ENCODE measurements at places on chromosomes 2 and 18.

DNA sequence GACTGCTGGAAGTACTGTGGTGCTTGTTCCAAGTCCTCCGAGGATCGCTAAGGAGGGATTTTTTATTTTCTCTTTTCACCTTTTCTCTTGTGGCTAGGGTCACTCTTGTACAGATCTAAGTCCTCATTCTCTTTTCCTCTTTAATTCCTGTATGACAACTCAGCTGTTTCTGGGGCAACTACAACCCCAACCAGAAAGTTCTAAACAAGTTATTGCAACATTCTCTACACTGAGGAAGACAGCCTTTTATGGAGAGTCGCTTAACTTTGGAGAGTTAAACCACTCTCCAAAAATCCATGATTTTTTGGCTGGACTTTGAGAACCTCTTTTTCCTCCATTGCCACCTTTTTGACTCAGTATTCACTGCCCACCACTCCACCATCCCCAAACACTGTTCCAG is 74.0 kb upstream of the SESTD1 start:
- DNase-seq = no peak

DNA sequence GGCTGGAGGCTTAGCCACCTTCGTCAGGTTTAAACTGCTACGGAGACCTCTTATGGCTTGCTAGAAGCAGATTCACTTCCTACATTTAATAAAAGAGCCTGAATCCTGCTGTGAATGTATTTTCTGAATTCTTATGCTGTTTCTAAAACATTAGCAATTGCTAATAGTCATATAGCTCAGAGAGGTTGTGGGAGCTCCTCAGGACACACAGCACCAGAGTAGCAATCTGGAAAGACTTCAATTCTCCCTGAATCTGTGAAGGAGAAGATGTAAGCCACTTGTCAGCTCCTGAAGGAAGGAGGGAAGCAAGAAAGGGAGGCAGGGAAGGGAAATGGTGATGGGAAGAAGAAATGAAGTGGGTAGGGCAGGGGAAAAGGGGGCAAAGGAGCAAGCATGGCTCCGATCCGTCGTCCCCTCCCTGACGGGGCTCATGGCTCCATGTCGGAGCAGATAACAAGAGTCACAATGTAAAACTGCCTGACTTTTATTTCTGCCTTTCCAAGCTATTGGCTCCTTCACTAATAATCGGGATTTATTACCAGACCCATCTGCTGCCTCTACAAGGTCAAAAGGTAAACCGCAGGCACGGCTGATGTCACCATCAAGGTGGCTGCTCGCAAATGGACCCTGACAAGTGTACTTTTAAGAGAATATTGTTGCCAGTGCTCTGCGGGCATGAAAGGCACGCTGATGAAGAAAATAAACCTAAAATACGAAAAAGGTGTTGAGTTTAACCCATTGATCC is 656.0 kb upstream of the SALL3 start:
- DNase-seq = no peak

DNA sequence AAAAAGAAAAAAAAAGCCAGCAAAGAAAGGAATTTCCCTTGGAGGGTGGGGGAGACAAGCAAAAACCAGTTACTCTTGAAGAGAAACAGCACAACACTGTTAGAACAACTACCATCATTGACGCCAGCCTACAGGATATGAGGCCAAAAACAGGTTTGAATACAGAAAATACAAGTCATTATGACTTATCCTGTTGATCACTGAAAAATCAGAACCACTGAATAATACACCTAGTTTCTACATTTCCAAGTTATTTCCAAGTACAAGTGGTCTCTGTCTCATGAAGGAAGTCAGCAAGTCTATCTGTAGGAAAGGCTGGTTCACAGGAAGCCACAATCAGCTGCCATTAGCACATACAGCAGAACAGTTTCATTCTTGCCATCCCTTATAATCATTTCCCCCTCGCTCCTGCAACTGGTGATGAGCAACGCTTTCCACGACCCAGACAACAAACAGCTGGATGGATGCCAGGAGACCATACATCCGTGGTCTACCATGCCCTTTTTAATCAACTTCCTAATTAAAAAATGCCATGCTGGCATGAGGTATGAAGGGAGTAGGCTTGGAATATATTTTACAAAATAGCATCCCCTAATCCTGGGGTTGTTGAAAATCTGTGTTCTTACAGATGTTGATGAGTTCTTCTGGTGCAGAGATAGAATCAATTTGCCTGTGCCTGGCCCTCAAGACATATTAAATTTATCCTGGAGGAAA is 10.4 kb downstream of the MYT1L start:
- no peak for DNase-seq

GRCh38 chr2:196915507-196916189 is 10.9 kb downstream of the PGAP1 start:
- DNase-seq = no peak

DNA sequence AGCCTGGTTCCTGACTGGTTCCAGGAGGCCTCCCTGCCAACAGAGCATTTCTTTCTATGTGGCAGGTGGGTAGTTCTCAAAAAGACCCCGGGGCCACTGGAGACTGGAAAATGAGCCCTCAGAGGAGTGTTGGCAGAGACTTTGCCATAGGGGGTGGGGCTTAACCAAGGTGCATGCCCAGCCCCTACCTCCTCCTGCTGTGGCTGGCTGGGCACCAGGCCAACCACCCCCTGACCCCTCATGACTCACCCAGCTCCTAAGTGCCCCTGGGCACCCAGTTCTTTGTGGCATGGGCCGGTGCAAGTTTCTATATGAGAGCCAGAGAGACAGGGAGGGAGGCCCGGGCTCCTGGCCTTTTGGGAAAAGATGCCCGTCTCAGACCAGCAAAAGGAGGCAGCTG is 98.2 kb upstream of the SMAD2 start:
- no peak for DNase-seq

DNA sequence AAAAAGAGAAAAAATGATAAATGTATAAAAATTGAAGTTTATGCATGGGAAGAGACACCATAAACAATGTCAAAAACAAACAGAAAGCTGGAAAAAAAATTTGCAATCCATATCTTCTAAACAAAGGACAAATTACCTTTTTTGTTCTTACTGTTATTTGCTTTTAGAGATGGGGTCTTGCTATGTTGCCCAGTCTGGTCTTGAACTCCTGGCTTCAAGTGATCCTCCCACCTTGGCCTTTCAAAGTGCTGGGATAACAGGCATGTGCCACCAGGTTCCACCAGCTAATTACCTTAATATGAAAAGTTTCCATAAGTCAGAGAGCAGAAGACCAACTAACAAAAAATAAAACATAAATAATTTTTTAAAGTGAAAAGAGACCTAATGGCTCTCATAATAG is 90.0 kb upstream of the SIX3 start:
- DNase-seq = no peak

GRCh38 chr2:203489531-203489930 is 45.6 kb downstream of the RAPH1 start:
- no peak for DNase-seq

DNA sequence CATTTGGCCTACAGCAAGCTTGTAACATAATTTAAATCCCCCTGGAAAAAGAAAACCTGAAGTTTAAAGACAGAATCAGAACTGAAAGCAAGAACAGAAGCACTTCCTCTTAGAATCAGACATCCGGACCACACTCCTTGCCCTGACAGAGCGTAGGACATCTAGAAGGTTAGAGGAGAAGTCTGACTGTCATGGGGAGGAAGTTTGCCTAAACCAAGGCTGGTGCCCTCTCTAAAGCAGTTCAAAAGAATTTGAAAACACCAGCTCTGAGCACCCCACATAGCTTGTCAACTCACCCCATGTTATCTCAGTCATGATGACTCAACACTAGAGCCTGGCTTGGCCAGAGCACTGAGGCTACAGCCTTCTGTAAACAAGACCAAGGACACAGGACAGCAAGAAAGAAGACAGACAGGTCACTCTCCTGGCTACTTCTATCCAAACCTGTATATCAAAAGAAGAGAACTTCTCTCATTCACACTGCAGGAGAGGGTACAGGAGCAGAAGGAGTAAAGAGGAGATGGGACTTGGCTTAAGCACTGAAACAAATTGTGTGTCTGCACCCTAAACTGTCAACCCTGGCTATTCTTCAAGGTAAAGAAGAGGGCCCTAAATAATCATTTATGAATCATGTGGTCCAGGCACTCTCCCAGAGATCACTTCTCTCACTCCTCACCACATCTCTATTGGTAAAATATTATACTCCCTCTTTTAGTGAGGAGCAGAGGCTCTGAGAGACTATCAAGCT is 198.6 kb downstream of the MEMO1 start:
- DNase-seq = peak; percentile 27

GRCh38 chr2:9260464-9260918 is 53.9 kb downstream of the ASAP2 start:
- DNase-seq = no peak

- DNase-seq = no peak
These were observed 230.7 kb downstream of the MYO3B start for GRCh38 chr2:170408461-170409163.

DNA sequence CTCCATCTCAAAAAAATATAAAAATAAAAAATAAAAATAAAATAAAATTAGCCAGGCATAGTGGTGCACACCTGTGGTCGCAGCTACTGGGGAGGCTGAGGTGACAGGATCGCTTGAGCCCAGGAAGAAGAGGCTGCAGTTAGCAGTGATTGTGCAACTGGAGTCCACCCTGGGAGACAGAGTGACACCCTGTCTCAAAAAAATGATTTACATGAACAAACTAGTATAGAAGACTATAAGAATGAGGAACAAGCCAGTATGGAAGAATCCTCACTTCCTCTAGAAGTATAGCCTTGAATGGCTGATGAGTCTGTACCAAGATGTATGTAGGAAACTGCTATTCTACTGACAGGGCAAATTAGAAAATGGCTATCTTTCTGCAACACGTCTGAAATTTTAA is 10.9 kb downstream of the YES1 start:
- no peak for DNase-seq

GRCh38 chr2:36445185-36445866 is 89.7 kb downstream of the CRIM1 start:
- no peak for DNase-seq
